Erythroblast (primary cell): ENCODE measurements at places on chromosomes 2 and 18.

DNA sequence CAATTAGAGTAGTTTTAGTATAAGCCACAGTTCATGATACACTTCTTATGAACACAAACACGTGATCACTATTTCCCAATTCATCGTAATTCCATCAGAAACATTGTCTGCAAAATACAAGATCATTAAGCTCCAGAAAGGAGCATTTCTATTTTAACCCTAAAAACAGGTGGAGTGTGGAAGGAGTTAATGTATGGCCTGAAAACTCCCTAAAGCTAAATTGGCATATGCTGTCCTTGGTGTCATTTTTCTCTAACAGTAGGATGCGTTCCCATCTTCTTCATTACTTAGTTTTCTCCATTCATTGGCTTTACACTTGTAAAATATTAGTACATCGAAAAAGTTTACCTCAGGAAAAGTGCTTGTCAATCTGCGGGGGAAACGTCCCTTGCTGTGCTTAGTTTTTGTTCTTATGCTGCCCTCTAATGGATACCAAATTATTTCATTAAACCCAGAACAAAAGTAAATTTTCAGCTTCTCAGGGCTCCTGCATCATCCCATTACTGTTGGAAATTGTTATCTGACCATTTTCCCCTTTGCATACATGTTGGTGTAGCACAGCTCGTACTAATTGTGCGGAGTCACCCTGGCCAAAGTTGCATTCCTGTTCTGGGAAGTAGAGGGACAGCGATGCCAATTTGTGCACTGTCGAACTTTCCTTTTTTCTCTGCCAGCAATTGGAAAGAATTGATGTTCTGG, 153.4 kb downstream of the GPD2 start:
- peak; percentile 74 for DNase-seq

GRCh38 chr2:54396107-54396506, 60.0 kb upstream of the SPTBN1 start:
- no peak for DNase-seq

- no peak for DNase-seq
Measured at GRCh38 chr2:236298924-236299475, 34.8 kb upstream of the ASB18 start.

GRCh38 chr18:74219056-74219455, 70.7 kb downstream of the TIMM21 start:
- DNase-seq, result no peak

DNA sequence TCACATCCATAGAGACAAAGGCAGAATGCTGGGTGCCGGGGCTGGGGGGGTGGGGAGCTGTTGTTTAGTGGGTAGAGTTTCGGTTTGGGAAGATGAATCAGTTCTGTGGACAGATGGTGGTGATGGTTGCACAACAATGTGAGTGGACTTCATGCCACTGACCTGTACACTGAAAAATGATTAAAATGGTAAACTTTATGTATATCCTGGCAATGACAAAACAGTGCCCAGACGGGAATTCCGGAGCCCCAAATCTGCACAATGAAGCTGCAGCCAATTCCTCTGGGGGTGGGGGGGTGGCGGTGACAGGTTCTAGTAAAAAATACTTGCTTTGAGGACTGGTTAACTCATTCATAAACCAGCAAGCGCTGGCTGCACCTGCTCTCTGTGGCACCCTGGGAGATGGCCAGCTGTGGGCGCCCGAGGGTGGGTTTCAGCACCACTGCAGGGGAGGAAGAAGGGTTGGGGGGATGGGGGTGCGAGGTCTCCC, 81.8 kb upstream of the HPCAL1 start:
- no peak for DNase-seq

GRCh38 chr2:119746836-119747686, 12.7 kb upstream of the PTPN4 start:
- DNase-seq, result no peak

- no peak for DNase-seq
Measured at GRCh38 chr18:45935591-45936335, 31.4 kb downstream of the EPG5 start.

DNA sequence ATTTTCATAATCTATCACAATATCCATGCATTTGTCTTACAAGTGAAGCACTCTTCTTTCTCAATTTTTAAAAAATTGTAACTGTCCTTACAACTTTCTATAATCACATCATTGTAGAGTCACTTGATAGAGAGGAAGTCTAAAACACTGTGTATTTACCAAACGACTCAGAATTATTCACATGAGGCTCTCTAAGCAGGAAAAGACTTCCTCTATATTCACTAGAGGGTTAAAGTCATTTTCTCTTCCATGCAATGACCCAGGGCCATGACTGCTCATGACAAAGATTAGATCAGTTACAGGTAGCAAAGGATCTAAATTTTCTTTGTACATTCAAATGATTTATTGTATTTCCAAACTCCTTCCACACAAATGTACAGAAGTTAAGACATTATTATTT, 9.0 kb upstream of the SLC1A4 start:
- no peak for DNase-seq

GRCh38 chr18:22778996-22779395, 154.1 kb upstream of the RBBP8 start:
- no peak for DNase-seq

GRCh38 chr2:10659898-10660568, 29.7 kb downstream of the NOL10 start:
- peak; percentile 59 for DNase-seq

- no peak for DNase-seq
Measured at GRCh38 chr2:180507028-180507427, 473.4 kb upstream of the UBE2E3 start.
